ENCODE measurements at places on chromosomes 4 and X. TPM values are rescaled to one million over a fixed set of nuclear protein-coding genes. Genes with fewer than 3 reads are reported as not detected.

WDR1 gene
- 268 TPM for total RNA-seq

NAA11 gene
- total RNA-seq: not detected

CT45A3 gene
- total RNA-seq: not detected

CTAG2 gene
- not detected for total RNA-seq

HEPH gene
- total RNA-seq: 0.29 TPM

- H3K4me1 ChIP-seq: no peaks in the 10 kb centered on the region
- H3K27ac ChIP-seq: no peak overlapping the region
- peaks cover 5% of the 10 kb centered on the region for H3K36me3 ChIP-seq
These were observed 23.2 kb downstream of the RWDD4 start for GRCh38 chr4:183635741-183636140.

DNA sequence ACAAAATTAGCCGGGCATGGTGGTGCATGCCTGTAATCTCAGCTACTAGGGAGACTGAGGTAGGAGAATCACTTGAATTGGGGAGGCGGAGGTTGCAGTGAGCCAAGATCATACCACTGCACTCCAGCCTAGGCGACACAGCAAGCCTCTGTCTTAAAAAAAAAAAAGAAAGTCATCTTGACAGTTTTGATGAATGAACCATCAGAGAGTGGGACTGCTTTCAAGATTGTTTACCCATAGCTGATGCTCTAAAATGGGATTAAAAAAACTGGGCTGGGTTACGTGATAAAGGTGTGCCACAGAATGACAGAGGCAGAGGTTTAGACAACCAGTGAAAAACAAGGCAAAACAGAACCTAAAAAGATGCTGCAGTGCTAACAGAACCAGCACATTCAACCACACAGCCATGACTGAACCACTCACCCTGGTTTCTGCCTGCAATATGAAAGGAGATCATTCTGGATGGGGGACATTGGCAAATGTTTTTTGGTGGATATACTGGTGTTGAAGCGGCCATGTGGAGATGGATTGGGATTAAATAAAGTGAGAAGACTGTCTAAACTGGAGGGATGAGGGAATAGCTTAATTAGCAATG, 22.2 kb downstream of the GPAT3 start:
- H3K27me3 ChIP-seq: no peaks in the 10 kb centered on the region
- no peak overlapping the region for H3K27ac ChIP-seq
- no peaks in the 10 kb centered on the region for H3K36me3 ChIP-seq
- DNase-seq: no peak
- H3K4me1 ChIP-seq: peaks cover 25% of the 10 kb centered on the region

- peaks cover 59% of the 10 kb centered on the region for H3K27me3 ChIP-seq
- no peak overlapping the region for H3K4me3 ChIP-seq
- H3K36me3 ChIP-seq: no peaks in the 10 kb centered on the region
- H3K4me1 ChIP-seq: peaks cover 2% of the 10 kb centered on the region
- H3K27ac ChIP-seq: no peak overlapping the region
- no peak for DNase-seq
These were observed 904 bp downstream of the F11 start for GRCh38 chr4:186266729-186267456.

- peaks cover 5% of the 10 kb centered on the region for H3K4me1 ChIP-seq
- H3K27ac ChIP-seq: no peak overlapping the region
- no peak for DNase-seq
- H3K36me3 ChIP-seq: peaks cover 4% of the 10 kb centered on the region
These were observed 161.0 kb upstream of the FAM241A start for GRCh38 chr4:111984169-111984819.

- no peaks in the 10 kb centered on the region for H3K4me1 ChIP-seq
- no peak overlapping the region for H3K27ac ChIP-seq
- DNase-seq: no peak
- H3K27me3 ChIP-seq: no peaks in the 10 kb centered on the region
These were observed 377.7 kb downstream of the PRDM5 start for GRCh38 chr4:120544838-120545237.

DNA sequence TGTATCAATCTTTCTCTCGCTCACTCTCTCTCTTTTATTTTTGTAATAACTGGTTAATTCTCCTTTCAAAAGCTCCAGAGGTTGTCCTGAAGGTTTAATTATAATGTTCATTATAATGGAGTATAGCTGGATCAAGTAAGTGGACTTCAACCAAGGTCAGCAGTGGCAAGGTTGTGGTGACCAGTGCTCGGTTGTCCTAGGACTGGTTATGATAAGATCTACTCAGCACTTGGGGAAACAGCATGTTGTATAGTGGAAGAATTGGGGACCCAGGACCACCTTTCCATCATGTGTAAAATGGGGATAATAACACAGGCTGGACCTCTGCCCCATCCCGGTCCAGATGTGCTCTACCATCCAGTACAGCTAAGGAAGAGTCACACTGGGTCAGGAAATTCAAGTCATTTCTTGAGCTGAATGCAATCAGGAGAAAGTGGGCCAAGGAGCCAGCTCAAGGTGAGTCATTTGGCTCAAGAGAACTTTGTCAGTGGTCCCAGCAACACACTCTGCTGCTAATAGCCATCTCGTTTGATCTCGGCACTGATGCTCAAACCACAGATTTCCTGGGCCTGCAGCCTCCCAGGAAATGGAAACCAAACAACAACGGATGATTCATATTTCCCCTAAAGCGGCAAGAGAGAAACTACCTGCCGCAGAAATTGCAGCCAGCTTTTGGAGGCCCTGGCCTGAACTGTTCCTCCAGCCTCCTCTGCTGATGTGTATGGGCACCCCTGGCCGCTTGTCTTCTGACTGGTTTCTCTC, 123.6 kb upstream of the RBPJ start:
- H3K4me3 ChIP-seq: peak overlapping the region; percentile 83
- peak; percentile 21 for DNase-seq
- no peaks in the 10 kb centered on the region for H3K27me3 ChIP-seq
- peaks cover 40% of the 10 kb centered on the region for H3K4me1 ChIP-seq
- H3K36me3 ChIP-seq: peaks cover 2% of the 10 kb centered on the region

DNA sequence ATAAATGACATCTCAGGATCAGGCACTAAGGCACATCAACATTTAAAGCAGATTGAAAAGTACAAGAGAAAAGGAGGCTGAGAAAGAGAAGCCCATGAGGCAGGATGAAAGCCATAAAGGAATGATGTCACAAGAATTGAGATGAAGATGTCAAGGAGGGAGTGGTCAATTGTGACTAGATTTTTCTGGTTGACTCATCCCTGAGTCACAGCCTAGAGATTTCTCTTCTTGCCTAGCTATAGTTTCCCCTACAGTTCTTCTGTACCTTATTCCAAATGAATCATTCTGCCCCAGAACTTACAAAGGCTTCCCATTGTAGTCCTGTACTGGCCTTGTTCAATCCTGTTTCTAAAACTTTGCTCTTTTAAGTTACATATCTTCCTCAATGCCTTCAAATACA, 3.4 kb upstream of the USP53 start:
- no peak overlapping the region for H3K4me3 ChIP-seq
- peaks cover 3% of the 10 kb centered on the region for H3K36me3 ChIP-seq
- no peak for DNase-seq
- H3K4me1 ChIP-seq: peaks cover 23% of the 10 kb centered on the region
- no peaks in the 10 kb centered on the region for H3K27me3 ChIP-seq

- peaks cover 6% of the 10 kb centered on the region for H3K36me3 ChIP-seq
- H3K27me3 ChIP-seq: no peaks in the 10 kb centered on the region
- no peak overlapping the region for H3K27ac ChIP-seq
- no peak for DNase-seq
- peak overlapping the region; percentile 3 for H3K4me3 ChIP-seq
These were observed 17.6 kb downstream of the PDLIM5 start for GRCh38 chr4:94469221-94469784.

DNA sequence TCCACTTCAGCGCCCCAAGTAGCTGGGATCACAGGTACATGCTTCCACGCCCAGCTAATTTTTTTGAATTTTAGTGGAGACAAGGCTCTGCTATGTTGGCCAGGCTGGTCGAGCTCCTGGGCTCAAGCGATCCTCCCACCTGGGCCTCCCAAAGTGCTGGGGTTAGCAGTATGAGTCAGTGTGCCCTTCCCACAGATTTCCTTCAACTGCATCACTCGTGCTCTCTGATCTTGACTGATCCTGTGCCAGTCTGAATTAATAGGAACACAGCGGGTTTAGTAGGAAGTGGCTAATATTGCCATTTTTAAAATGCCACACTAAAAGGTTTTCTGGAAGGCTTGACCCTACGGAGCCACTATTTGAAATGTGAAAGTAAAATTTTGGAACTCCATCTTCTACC, 4.3 kb upstream of the SHROOM2 start:
- no peak for DNase-seq
- H3K4me3 ChIP-seq: no peak overlapping the region
- peaks cover 13% of the 10 kb centered on the region for H3K27me3 ChIP-seq
- no peaks in the 10 kb centered on the region for H3K36me3 ChIP-seq
- H3K4me1 ChIP-seq: no peaks in the 10 kb centered on the region
- H3K27ac ChIP-seq: no peak overlapping the region

DNA sequence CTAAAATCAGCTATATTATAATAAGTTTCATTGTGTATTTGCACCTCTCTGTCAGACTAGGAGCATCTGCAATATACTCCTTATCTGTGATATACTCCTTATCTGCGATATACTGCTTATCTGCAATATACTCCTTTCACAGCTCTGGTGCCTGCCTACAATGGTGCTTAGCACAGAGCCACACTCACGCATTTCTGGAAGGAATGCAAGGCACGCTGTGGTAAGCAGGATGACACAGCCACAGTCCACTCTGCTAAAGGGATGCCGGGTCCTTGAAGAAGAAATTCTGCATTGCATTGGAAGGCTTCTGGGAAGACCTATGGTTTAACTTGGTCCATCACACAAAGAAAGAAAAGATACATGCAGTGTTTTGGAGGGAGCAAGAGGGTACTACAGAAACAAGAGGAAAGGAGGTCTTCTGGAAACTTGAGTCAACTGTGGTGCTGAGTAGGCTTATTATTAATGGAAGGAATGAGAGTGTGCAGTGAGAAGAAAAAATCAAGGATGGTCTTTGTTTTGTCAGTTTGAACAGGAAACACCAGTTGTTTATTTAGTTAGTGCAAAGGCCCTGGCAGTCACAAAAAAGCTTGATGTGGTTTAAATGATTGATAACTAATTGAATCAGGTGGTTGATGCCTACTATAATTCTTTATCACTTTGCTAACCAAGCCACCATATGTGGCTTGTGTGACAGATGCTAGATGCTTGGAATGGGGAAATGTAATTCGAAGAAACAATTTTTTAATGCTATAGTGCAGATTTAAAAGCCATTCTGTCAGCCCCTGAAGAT, 342.3 kb downstream of the GRXCR1 start:
- no peak for DNase-seq
- H3K27me3 ChIP-seq: no peaks in the 10 kb centered on the region
- no peak overlapping the region for H3K4me3 ChIP-seq
- H3K36me3 ChIP-seq: no peaks in the 10 kb centered on the region
- H3K4me1 ChIP-seq: no peaks in the 10 kb centered on the region

DNA sequence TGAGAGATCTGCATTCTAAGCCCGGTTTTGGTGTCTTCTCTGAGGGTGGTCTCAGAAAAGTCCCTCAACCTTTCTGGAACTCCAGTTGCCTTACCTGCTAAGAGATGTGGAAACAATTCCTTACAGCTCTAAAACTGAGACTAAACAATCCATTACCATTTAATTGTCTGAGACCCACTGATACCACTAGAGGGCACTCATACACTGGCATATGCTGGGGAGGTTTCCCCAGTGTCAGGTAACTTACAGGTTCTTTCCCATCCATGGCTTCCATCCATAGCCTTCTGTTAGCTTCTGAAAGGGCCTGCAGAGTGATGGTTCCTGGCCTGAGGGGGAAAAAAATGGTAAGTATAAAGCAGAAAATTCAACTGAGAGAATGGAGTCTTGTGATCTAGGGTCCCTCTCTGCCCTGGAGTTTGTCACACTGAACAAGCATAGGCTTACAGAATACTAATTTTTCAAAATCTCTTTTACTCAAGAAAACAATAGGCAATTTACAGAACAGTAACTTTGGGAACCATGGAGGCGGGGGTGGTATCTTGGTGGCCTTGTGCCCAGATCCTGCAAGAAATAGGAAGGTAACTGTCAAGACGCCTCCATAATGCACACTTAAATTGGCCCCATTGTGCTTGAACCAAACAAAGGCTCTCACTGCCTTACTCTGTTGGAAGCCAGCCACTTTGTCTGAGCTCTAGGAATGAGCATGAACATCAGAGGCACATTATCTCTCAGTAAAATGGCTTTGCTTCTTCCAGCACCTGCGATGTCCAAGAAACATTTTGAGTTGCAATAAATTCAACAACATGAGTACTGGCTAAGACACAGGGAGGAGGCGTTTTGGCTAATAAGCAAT, 236.1 kb downstream of the OPHN1 start:
- H3K4me1 ChIP-seq: peaks cover 8% of the 10 kb centered on the region
- no peak overlapping the region for H3K4me3 ChIP-seq
- H3K27ac ChIP-seq: no peak overlapping the region
- no peaks in the 10 kb centered on the region for H3K36me3 ChIP-seq

- no peak for DNase-seq
- peaks cover 31% of the 10 kb centered on the region for H3K27me3 ChIP-seq
- no peak overlapping the region for H3K27ac ChIP-seq
- no peaks in the 10 kb centered on the region for H3K36me3 ChIP-seq
- no peaks in the 10 kb centered on the region for H3K4me1 ChIP-seq
- no peak overlapping the region for H3K4me3 ChIP-seq
These were observed 109.5 kb downstream of the FRAS1 start for GRCh38 chr4:78166622-78167021.

DNA sequence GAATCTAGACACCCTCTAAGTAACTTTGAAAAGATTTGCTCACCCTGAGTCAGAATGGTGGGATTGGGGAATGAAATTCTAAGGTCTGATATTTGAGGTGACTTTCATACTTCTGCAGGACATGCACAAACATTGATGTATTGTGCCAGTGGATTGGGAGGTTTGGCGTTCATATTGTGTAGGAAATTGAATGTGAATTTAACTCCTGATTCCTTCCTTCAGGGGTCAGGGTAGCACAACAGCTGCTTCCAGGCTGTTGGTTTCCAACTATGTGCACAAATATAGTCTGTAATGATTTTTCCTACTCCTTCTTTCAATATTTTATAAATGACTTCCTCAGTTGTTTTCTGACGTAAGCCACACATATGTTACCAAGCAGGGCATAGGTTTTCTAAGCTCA, 3.1 kb downstream of the IL1RAPL1 start:
- H3K4me1 ChIP-seq: no peaks in the 10 kb centered on the region
- H3K27me3 ChIP-seq: no peaks in the 10 kb centered on the region
- H3K27ac ChIP-seq: no peak overlapping the region

- H3K36me3 ChIP-seq: peaks cover 5% of the 10 kb centered on the region
- H3K27me3 ChIP-seq: no peaks in the 10 kb centered on the region
- no peak overlapping the region for H3K27ac ChIP-seq
- H3K4me1 ChIP-seq: peaks cover 11% of the 10 kb centered on the region
- no peak for DNase-seq
These were observed 8.0 kb downstream of the CYP2U1 start for GRCh38 chr4:107939307-107939706.

- no peaks in the 10 kb centered on the region for H3K36me3 ChIP-seq
- peak; percentile 65 for DNase-seq
- peaks cover 55% of the 10 kb centered on the region for H3K4me1 ChIP-seq
- no peaks in the 10 kb centered on the region for H3K27me3 ChIP-seq
These were observed 4.7 kb upstream of the S100P start for GRCh38 chr4:6688879-6689505.

DNA sequence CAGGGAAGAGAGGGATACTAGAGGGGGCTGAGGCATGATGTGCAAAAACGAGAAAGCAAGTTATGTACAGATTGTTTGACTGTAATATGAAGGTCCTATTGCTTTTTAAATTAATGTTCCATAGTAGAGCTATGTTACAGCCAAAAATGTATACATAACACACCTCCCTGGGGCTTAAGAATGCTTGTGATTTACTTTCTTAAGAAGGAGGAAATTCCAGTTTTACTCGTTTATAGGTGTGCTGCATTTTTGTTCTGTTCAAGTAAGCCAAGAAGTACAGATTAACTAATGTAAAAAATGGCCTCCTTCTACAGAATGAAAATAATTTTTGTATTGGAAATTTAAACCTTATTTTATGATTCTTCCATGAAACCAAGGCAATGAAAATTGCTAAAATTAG, 614.4 kb upstream of the NR3C2 start:
- no peaks in the 10 kb centered on the region for H3K36me3 ChIP-seq
- H3K4me3 ChIP-seq: no peak overlapping the region
- no peaks in the 10 kb centered on the region for H3K4me1 ChIP-seq
- peaks cover 10% of the 10 kb centered on the region for H3K27me3 ChIP-seq
